ENCODE measurements at places on chromosomes 5 and 9.
A peak's percentile ranks its signal among the peaks of the same experiment; 100 is the strongest.

- no peak for DNase-seq
Measured at GRCh38 chr5:87844449-87844848, 424.2 kb downstream of the TMEM161B start.

- DNase-seq = peak; percentile 41
Measured at GRCh38 chr5:56094579-56095361, 100.0 kb upstream of the IL6ST start.

DNA sequence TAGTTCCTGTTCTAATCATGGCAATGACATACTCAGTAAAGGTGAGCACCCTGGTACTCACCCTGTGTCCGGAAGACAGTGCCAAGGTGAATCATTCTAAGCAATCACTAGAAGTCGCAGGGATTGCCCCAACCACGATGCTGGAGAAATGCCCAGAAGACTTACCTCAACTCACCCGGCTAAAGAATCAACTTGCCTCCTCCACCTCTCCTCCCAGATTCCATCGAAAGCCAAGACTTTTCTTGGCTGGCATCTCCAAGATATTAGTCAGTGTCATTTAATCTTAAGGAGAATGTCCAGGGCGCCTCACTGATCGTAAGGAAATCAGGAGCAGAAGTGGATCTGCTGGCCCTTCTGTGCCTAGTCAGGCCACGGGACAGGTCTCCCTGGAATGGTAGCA, 204.9 kb downstream of the ERCC6L2 start:
- DNase-seq = no peak

GRCh38 chr5:151051066-151051930, 29.5 kb downstream of the TNIP1 start:
- DNase-seq = peak; percentile 78

- no peak for DNase-seq
Measured at GRCh38 chr5:92309336-92309991, 926.3 kb upstream of the ARRDC3 start.

DNA sequence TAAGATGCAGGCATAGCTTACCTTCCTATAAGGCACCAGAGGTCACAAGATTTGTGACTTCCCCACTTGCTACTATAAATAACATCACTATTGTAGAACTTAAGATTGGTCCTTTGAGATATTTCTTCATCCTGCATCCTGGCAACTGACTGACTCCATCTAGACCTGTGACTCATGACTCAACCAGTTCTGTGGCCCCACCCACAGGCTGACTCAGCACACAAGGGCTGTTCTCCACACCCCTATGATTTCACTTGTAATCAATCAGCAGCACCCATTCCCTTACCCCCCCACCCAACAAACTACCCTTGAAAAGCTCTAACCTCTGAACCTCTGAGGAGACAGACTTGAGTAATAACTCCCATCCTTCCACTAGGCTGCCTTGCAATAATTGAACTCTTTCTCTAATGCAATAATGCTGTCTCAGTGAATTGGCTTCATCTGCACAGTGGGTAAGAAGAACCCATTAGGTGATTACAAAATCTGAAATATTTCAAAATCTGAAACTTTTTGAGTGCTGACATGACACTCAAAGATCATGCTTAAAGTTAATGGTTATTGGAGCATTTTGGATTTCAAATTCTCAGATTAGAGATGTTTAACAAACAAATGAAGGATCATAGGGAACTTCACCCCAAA, 296.7 kb downstream of the ARL15 start:
- peak; percentile 3 for DNase-seq

GRCh38 chr9:111915425-111915758, 18.8 kb downstream of the UGCG start:
- no peak for DNase-seq

- no peak for DNase-seq
Measured at GRCh38 chr9:110579034-110579861, at the start of gene SVEP1. TSS of gene SVEP1 (minus strand) at chr9:110579741. CDS start at chr9:110579543, 198 bp downstream.

- DNase-seq = no peak
Measured at GRCh38 chr5:117872798-117873368, 1115.5 kb downstream of the DTWD2 start.

GRCh38 chr5:111892949-111893348, 136.0 kb upstream of the NREP start:
- no peak for DNase-seq

- no peak for DNase-seq
Measured at GRCh38 chr5:153802050-153802821, 236.5 kb downstream of the FAM114A2 start.

DNA sequence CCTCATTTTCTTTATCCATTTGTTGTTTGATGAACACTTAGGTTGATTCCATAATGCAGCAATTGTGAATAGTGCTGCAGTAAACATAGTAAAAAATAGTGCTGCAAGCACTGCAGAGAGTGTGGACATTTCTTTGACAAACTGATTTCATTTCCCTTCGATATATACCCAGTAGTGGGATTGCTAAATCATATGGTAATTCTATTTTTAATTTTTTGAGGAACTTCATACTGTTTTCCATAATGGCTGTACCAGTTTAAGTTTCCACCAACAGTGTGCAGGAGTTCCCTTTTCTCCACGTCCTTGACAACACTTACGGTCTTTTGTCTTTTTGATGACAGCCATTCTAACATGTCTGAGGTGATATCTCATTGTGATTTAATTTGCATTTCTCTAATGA, 138.2 kb upstream of the PLPPR1 start:
- no peak for DNase-seq

DNA sequence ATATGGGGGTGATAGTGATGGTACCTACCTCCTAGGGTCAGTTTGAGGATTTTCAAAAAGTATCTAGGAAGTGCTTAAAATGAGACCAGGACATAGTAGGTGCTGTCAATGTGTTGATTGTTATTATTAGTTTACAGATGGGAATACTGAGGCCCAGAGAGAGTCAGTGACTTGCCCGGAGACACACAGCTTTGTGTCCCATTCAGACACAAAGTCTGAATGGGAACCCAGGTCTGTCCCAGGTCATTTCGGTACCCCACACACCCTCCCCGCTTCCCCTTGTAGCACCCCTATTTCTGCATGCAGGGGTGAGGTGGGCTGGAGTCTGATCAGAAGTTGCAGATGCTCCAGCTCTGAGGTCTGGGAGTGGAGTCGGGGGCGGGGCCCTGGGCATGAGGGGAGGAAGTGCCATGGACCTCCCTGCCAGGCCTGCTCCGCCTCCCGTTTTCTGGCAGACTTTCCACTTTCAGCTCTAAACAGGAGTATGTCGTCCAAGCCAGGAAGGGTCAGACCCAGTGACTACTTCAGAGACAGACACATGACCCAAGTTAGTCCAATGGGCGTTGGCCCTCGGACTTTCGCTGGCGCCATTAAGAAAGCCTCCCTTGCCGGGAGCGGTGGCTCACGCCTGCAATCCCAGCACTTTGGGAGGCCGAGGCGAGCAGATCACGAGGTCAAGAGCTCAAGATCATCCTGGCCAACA, 3.2 kb upstream of the DBN1 start:
- DNase-seq = no peak

DNA sequence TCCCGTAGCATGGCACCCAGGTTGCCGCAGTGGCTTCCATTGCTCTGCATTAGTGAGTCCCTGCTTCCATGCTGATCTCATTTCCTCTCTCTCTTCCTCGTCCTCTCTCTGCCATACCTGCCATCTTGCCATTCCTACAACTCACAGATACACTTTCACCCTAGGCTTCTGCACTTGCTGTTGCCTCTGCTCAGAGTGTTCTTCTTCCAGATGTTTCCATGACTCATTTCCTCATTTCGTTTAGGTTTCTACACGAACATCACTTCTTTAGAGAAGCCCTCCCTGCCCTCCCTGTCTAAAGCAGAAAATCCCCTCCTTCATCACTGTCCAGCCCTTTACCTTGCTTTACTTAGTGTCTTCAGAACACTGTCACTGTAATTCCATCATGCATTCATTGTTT, 115.2 kb upstream of the WWC1 start:
- DNase-seq = no peak

GRCh38 chr5:177081859-177082258, 4.9 kb upstream of the FGFR4 start:
- no peak for DNase-seq

DNA sequence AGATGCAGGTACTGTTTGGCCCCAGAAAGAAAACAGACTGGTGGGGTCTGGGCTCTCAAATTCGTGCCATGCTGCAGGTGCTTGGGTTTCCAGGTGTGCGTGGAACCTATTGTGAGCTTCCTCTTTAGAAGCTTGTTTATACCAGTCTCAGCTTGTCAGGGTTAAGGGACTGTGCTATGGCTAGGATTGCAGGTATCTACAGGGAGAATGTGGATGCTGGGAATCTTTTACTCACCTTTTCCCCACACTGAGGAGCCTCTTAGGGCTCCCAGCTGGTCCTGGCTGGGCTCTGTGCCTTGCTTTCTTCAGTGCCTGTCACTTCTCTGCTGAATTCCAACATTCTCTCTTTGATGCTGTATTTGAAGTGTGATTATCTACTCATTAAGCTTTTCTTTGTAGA, 111.8 kb downstream of the WDR70 start:
- no peak for DNase-seq

DNA sequence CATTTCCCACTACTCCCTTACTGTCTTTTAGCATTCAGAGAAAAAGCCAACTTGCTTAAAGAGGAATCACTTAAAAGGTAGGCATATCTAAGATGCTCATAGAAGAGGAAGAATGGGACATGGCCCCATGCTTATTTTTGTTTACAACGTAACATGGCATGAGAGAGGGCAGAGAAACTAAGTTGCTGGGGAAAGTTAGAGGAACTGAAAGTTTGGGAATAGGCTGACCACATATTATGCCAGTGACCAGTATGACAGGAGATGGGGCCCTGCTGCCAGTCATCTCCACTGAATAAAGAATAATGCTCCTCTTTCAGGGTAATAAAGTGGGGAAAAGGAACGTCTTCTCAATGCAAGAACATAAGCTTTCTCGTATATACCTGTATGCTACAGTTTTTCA, 1.9 kb downstream of the PLPP6 start:
- no peak for DNase-seq

DNA sequence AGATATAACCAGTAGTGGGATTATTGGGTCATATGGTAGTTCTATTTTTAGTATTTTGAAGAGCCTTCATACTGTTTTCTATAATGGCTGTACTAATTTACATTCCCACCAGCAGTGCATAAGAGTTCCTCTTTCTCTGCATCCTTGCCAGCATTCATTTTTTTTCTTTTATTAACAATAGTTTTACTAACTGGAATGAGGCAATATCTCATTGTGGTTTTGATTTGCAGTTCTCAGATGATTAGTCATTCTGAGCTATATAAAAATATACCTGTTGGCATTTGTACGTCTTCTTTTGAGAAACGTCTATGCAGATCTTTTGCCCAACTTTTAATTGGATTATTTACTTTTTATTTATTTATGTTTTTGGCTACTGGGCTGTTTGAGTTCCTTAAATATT, 1579.3 kb upstream of the CDH6 start:
- DNase-seq = no peak

- no peak for DNase-seq
Measured at GRCh38 chr9:1962122-1962521, 53.0 kb upstream of the SMARCA2 start.

GRCh38 chr9:35811381-35812024, 559 bp downstream of the SPAG8 start:
- DNase-seq = no peak

DNA sequence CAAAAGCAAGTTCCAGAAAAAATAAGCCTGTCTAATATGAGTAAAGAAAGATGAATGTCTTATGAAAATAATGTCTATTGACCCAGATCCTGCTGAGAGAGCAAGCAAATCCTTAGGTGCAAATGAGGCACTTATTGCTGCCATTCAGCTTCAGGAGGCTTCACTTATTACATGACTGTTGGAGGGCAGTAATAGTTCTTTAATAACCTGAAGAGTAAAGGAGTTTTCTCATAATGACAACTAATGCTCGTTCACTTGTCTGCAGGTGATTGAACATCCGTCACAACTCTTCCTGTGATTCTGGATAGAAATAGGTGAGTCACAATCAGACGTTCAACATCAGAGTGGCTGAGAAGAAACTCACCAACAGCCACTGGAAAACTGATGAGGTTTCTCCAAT, 58.3 kb downstream of the SPOCK1 start:
- DNase-seq = no peak

- DNase-seq = no peak
Measured at GRCh38 chr5:160048131-160048530, 39.2 kb downstream of the TTC1 start.

GRCh38 chr9:131611586-131612315, 66.4 kb downstream of the PRRT1B start:
- no peak for DNase-seq

DNA sequence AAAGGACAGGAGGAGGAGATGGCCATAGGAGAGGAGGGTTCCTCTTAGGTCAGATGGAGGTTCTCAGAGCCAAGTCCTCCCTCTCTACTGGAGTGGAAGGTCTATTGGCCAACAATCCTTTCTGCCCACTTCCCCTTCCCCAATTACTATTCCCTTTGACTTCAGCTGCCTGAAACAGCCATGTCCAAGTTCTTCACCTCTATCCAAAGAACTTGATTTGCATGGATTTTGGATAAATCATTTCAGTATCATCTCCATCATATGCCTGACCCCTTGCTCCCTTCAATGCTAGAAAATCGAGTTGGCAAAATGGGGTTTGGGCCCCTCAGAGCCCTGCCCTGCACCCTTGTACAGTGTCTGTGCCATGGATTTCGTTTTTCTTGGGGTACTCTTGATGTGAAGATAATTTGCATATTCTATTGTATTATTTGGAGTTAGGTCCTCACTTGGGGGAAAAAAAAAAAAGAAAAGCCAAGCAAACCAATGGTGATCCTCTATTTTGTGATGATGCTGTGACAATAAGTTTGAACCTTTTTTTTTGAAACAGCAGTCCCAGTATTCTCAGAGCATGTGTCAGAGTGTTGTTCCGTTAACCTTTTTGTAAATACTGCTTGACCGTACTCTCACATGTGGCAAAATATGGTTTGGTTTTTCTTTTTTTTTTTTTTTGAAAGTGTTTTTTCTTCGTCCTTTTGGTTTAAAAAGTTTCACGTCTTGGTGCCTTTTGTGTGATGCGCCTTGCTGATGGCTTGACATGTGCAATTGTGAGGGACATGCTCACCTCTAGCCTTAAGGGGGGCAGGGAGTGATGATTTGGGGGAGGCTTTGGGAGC, 3.1 kb downstream of the EGR1 start:
- no peak for DNase-seq

GRCh38 chr5:82244854-82245635, 33.1 kb downstream of the RPS23 start:
- DNase-seq = no peak

DNA sequence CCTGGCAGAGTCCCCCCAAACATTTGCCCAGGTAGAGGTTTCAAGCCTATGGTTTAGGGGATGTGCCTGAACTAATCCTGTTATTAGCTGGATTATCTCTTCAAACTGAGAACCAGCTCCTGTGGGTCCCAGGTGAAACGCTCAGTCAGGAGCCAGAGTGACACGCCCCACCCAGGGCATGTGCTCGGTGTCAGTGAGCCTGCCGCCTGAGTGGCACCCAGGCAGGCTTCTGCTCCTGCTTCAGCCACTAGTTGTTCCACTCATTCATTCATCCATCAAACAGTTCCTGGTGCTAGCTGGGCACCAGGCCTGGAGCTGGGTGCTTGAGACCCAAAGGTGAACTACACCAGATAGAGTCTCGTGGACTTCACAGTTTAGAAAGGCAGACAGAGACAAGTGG, 129.4 kb upstream of the PITX1 start:
- DNase-seq = no peak
